ENCODE measurements at places on chromosomes 11 and 22.

- no peak for DNase-seq
These were observed 5.6 kb downstream of the RGL4 start for GRCh38 chr22:23696326-23696851.

GRCh38 chr11:290621-291231 is 1.8 kb downstream of the PGGHG start:
- DNase-seq: no peak

GRCh38 chr11:47396049-47396320 is 12.4 kb upstream of the SLC39A13 start:
- DNase-seq: no peak

DNA sequence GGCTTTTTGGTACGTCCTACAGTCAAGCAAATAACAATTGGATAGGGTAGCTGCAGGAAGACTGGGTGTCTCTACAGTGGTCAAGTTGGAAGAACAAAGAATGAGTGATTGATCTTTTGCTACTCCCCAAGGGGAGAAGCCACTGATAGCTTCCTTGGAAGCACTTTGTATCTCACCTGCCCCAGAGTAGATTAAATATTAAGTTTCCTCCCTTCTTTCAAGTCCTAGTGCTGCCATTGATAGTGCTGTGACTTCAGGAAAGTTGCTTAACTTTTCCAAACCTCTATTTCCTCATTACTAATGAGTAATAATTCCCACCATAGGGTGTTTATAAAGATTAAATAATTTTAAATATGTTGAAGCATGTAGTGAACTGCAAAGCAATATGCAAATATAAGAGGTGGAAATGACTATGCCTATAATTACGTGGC is 35.6 kb upstream of the EHF start:
- DNase-seq: no peak

DNA sequence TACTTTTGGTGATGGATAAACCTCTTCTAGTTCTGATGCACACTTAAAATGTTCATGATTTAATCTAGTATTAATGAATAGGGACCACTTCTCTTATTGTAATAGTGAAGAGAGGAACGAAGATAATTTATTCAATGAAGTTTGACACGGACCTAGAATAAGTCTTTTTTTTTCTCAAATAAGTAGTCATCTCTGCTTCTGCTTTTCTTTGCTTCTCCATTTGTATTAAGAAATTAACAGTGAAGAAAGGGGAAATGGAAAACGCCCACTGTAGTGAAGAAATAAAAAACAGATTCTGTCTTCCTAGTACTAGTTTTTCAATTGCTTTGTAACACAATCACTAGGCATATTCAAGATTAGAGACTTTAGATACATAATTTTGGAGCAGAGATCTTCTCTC is 73.0 kb downstream of the CD44 start:
- DNase-seq: no peak

- peak; percentile 1 for DNase-seq
These were observed 414.6 kb upstream of the LARGE1 start for GRCh38 chr22:34334893-34335292.

- no peak for DNase-seq
These were observed 34.2 kb downstream of the ARHGAP8 start for GRCh38 chr22:44786610-44787009.

DNA sequence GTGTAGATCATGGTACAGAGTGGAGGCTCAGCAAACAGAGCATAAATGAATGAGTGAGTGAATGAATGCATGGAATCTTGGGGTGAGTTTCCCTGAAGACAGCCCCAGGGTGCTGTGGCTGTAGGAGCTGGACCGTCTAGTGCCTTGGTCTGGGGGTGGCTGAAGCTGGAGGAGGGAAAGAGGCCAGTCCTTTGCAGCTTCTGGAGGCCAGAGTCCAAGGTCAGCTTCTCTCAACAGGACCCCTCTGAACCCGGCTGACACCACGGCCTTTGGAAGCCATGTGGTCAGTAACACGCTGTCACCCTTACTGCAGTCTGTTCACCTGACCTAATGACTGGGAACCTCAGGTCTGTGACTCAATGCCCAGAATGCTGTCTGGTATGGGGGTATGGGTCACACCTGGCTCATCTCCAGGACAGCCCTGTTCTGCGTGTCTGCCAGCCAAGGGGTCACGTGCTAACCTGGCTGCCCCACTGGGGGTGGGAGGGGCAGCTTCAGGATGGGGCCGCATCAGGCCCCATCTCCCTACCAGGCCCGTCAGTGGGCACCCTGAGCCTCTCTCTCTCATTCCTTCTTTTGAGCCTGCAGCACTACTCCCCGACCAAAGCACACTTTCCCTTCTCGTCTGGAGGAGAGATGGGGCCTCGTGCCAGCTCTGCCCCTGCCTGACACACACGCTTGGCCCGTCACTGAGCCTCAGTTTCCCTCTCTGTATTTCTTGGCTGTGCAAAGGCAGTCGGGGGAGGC is 24.1 kb upstream of the CHKA start:
- no peak for DNase-seq

DNA sequence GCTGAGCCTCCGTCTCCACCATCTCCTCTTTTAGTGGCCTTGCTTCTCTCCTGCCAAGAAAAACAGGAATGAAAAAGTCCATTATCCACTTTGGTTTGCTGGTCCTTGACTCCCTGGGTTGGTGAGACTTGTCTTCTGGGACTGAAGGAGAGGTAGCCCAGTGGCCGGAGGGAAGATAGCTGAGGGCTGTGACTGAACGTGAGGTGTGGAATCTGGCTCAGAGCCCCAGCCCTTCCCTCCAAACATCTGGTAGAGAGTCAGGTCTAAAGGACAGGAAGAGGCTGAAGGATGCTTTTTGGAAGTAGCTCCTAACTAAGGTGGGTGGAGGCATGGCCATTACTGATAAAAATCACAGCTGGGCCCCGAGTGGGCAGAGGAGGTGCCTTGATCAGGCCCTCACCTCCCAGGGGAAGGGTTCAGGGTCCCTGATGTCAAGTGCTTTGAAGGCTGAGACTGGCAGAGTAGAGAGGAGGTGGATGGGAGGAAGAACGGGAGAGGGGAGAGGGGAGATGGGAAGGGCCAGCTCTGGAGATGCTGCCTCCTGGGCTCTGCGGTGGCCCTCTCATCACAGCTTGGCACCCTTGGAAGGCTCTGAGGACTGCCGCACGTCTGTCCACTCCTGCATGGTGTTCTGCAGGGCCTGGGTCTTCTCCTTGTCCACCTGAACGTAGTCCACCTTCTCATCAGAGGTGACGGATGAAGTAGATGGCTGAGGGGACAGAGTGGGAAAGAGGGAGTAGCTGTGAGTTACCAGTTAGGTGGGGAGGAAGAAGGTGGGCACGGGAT is 30.2 kb downstream of the USP35 start:
- no peak for DNase-seq

DNA sequence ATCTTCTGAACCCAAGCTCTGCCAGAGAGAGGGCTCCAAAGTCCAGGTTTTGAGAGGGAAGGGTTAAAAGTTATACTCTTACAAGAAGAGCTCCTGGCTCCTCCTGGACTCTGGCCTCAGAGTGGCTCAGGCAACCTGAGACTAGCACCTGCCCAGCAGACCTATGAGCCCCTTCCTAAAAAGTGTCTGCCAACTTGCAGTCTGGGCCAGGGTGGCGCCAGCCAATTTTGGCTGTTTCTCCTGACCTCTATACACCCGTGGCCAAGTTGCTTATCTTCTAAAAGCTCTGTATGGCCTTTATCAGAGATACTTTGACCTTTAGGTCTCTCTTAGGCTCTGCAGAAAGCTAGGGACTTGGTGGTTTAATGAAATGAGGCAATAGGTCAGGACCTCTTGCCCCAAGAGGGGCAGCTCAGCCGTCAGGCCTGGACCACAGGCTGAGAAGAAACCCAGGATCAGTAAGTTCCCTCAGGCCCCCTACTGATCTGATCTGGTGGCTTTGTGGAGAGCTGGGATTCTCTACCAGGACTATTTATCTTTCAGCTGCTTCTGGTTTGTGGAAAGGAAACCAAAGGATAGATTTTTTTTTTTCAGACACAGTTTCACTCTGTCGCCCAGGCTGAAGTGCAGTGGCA is 10.3 kb upstream of the UCP3 start:
- DNase-seq: peak; percentile 15

GRCh38 chr11:18367431-18367830 is 26.9 kb upstream of the LDHA start:
- peak; percentile 26 for DNase-seq

DNA sequence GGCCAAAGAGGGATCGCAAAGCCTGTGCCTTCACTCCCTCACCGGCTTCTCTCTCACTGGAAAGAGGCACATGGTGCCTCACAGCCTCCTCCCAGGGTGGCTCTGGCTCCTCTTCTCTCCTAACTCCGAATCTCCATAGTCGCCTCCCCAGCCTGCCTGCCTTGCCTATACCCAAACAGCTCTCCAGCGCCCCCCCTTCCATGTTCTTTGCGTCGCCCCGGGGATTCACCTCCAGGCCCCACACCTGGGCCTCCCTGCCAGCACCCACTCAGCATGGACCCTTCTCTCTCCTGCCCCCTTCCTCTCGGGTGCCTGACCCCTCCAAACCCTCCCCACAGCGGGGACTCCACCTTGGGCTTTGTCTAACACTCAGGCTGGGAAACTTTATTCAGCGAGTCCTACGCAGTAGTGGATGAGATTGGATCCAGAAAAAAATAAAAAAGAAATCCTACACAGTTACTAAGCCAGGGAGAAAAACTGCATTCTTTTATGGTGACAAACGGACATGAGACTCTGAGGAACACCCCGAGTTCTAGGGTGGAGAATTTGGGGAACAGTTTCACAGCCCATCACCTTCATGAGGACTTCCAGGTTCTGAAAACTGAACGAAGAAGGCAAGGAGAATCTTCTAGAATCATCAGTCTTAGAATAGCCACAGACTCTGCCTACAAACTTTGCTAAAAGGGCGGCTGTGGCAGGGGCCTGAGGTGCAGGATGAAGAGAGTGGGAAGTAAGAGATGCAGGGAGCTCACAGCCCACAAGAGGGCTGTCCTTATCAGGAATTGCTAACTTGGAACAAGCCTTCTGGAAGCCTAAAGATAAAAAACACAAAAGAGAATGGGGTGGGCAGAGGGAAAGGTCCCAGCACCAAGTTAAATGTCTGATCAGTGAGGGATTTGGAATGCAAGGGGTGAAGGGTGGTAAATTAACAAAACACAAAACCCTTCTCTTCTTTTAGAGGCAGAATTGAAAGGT is 5.3 kb downstream of the PPM1F start:
- DNase-seq: peak; percentile 63

DNA sequence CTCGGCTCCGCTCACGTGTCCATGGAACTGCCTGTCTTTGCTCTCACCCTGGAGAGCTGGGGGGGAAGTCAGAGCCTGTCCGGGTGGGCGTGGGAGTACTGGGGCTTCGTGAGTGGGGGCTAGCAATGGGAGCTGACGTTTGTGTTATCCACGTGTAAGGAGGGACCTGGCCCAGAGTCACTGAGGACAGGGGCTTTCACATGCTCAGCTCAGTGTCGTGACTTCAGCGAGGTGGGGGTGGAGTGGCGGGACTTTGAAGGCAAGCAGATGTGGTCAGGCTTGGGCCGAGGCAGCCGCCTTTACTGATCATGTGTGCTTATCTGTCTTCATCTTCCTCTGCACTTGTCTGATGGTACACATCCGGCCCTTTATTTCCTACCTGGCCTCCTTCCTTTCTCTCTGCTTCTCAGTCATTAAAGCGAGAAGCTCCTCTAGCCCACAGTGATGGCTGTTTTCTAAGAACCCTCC is 113.1 kb upstream of the NNMT start:
- peak; percentile 25 for DNase-seq

DNA sequence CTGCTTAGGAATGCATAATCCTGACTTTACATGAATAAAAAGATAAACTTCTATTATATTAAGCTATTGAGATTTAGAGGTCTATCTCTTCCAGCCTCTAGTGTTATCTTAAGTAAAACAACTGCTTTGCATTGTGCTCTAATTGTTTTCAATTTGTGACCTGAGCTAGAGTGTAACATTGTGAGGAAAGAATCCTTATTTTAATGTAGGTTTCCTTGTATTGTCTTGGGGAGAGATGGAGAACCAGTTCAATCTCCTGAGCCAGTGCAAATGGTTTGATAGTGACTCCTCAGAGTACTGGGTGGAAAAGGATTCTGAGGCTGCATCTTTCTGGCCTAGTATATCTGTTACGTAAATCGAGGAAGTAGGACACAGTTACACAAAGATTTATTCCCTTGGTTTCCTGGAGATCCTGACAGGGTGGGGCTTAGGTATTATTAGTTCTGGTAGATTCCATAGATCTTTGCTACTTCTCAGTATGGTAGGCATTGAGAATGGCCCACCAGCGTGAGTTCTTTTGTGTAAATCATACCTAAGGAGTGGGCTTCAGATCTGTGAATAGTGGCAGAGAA is 683.5 kb upstream of the CCDC179 start:
- no peak for DNase-seq

- DNase-seq: no peak
These were observed 167.2 kb downstream of the TRIM29 start for GRCh38 chr11:119970555-119971304.

DNA sequence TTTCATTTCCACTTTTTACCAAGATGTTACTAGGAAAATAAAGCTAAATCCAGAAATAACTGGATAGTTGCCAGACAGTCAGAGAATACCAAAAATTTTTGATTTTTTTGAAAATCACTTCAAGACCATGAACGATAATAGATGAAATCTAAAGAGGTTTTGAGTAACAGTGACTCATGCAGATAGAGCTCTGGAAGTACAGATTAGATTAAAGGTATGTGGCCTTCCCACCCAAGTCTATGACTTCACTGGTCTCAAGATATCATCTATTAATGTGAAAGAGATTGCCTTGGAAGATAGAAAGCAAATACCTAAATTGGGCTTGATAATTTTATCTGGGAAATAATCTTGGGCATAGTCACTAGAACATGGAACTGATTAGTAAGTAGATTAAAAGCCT is 415.9 kb downstream of the METTL15 start:
- no peak for DNase-seq

- DNase-seq: peak; percentile 70
These were observed 19.3 kb downstream of the MTFP1 start for GRCh38 chr22:30444632-30445437.

GRCh38 chr22:45617948-45618347 is 53.7 kb upstream of the ATXN10 start:
- DNase-seq: no peak

- no peak for DNase-seq
These were observed 217.4 kb downstream of the BARX2 start for GRCh38 chr11:129593098-129593497.

DNA sequence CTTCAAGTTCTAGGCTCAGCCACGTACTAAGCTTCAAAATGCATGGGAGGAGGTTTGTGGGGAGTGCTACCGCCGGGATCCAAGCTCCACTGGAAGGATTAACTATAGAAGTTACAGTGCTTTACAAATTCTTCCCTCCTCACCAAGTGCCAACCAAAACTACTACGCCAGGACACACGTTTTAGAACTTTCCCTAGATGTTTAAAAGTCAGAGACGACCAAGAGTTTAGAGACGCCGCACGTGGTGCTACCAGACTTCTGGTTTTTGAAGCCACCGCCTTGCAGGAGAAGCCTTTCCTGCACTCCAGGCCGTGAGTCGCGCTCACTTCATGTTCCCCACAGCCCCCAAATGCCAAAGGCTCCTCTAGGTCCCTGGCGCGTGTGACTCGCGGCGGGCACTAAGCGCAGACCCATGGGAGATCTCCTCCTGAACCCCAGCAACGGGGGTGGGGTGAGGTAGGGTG is 734 bp downstream of the SNU13 start:
- DNase-seq: peak; percentile 21

- DNase-seq: no peak
These were observed 299.5 kb downstream of the BUD13 start for GRCh38 chr11:116473206-116473769.

GRCh38 chr22:41263704-41264103 is 22.3 kb downstream of the RANGAP1 start:
- no peak for DNase-seq

- DNase-seq: peak; percentile 64
These were observed 330.5 kb downstream of the TBC1D22A start for GRCh38 chr22:47092896-47093311.
